Stimulated activated CD4-positive, alpha-beta T cell treated with anti-CD3 and anti-CD28 coated beads, Interleukin-15, amount 100 ng/mL, for 48 hours (primary cell): ENCODE measurements at places on chromosomes 12 and 14.

DNA sequence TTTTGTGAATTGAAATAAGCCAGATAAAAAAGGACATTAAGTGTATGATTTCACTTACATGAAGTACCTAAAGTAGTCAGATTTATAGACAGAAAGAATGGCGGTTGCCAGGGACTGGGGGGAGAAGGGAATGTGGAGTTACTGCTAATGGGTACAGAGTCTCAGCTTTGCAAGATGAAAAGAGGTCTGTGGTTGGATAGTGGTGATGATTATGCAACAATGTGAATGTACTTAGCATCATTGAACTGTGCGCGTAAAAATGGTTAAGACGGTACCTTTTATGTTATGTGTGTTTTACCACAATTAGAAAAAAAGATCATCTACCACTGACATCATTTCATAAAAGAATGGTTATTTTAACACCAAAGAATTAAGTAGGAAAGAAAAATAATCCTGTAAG, 35.9 kb downstream of the RNFT2 start:
- DNase-seq, result no peak

GRCh38 chr12:47714826-47715386, 9.1 kb upstream of the RPAP3 start:
- DNase-seq, result no peak

GRCh38 chr14:99807413-99808153, 14.4 kb downstream of the EML1 start:
- DNase-seq, result no peak

GRCh38 chr14:35986219-35986573, 160.1 kb downstream of the BRMS1L start:
- DNase-seq, result no peak

DNA sequence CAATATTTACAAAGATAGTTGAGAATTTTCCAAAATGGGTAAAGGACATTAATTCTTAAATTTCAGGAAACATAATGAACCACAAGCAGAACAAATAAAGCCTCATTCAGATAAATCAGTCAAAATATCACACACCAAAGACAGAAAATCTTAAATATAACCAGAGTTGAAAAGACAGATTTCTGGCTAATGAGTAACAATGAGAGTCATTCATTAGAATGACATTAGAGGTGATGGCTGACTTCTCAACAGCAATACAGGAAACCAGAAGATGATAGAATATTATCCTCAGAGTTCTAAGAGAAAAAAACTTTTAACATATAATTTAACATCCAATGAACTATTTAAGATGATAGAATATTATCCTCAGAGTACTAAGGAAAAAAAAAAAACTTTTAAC, 124.2 kb downstream of the DENND5B start:
- no peak for DNase-seq

GRCh38 chr14:75711105-75711795, 50.2 kb downstream of the TTLL5 start:
- DNase-seq, result no peak

DNA sequence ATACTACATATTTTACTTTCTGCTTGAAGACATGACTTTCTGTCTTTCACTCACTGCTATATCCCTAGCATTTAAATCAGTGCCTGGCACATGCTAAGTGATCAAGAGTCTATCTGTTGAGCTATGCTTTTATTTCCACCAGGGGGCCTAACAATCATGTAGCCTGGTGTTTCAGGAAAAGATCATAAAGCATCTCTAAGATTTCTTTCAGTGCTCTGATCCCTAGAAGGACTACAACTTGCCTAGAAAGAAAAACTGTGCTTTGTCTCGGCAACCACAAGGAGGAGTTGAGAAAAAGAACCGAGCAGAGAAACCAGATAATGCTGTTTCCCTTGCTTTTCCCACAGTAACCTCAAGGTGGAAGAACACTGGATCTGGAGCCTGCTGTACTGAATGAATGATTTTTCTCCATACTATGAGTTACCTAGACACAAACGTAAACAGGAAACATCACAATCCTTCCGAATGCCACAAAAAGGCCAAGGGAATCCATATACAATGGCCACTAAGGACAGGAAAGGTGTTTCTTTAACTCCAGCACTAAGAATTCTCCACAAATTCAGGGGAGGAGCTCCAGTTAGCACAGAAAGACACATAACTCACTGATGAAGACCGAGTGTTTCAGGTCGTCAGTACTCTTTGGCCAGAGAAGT, 1.2 kb downstream of the CRY1 start:
- no peak for DNase-seq

DNA sequence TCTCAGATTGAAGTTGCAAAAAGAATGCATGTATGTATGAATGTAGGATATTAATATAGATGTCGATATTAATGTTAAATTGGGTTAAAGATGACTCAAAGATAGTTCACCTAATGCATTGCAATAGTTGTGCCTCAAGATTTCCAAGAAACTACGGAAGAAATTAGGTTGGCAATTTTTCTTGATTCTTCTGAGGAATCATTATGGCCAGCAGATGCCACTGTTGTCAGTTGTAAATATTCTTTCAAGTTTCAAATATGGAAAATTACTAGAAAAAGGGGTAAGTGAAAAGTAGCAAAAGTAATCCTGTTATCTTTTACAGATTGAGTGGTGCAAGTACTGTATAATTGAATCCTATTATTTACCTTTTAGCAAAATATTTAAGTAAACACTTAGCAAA, 202.1 kb downstream of the ADAMTS20 start:
- no peak for DNase-seq

GRCh38 chr12:125981610-125982253, 916.5 kb downstream of the AACS start:
- no peak for DNase-seq

DNA sequence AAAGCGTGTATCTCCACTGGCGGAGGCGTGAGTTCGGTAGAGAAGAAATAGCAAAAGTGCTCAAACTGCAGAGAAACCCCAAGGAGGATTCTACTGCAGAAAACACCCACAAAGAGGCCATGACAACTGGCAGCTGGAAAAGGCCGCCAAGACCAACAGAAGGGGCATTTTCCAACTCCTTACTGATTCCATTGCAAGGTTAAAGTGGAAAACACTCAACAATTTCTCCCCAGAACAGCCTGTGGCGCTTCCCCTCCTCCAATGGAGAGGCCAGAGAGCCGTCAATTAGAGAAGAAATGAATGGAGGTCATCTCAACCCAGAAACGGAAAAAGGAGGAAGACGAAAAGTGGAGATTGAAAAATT, 618 bp upstream of the ANKRD52 start:
- no peak for DNase-seq

DNA sequence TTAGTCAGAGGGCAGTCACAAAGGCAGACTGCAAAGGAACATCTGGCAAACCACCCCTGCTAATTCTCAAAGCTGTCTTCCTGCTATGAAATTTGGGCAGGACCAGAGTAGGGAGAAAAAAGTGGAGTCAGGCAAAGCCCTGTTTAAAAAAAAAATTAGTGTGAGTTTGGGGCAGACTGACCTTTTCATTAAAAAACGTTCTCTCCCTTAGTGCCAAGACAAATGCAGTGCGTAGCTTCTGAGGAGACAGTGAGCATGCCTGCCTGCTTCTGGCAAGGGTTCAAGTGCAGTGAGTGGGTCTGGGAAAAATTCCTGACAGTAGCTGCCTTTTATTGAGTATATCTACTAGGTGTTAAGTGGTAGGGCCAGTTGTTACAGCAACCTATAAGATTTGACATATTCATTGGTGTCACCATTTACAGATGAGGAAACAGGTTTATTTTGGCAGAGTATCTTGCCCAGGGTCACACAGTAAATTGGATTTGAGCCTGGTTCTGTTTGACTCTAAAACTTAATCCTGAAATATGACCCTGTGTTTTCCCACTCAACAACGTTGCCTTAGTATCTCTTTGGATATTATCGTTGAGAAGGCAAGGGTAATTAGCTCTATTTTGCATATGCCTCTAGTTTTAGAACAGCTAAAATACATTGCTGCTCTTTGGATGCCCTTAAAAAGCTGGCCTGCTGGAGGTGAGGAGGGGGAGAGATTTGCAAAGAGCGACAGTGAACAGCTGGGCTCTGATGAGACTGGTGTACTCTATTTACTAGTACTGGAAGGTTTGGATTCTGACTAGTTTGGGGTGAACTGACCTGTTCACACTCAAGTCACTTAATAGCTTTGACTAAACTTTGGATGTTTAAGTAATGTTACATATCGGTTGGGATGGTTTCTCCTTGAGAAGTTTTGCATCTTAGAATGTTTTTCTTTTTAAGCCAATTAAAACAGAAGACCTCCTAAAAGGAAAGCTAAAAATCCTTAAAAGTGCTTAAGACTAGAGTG, 72.8 kb downstream of the PAPOLA start:
- DNase-seq, result no peak

DNA sequence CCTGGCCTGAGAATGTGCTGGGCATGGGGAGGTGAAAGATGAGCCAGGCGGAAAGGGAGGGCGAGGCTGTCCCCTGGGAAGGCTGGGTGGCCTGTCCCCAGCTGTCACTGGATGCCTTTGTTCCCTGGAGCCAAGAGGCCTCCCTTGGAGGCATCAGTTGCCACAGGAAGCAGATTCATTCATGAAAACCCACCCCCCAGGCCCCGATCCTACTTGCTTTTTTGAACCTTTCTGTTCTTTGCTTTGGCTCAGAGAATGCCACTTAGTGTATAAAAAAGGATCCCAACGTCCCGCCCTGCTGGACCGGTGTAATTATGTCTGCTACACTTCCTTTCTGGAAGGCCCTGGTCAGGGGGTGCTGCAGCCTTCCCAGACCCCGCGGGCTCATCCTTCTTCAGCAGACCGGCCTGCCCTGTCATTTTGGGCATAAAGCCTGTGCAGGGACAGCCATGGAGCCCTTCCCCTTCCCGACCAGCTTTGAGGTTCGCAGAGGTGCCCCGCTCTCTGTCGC, 220.2 kb downstream of the SLC41A2 start:
- DNase-seq, result no peak

DNA sequence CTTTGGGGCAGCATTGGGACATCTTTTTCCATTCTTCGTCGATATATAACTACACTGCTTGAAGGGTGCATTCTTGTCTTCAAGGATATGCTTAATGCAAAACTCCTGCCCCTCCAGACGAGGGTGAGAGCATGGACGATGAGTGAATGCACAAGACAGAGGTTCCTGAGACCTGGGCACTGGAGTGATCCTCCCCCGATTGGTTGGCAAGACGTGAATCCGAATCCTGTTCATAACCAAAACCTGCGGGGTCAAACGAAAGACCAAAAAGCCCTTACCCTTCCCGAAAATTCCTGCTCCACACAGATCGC, 684 bp downstream of the KANSL2 start:
- DNase-seq, result peak; percentile 5
